Dermis microvascular lymphatic vessel endothelial cell (primary cell): ENCODE measurements at places on chromosomes 7 and 10.
A peak's percentile ranks its signal among the peaks of the same experiment; 100 is the strongest.

- no peak for DNase-seq
These were observed 152.8 kb downstream of the MACC1 start for GRCh38 chr7:20064181-20064970.

- DNase-seq = no peak
These were observed 117.3 kb downstream of the HIPK2 start for GRCh38 chr7:139660317-139661042.

GRCh38 chr10:13774303-13774893 lies 187.6 kb downstream of the PRPF18 start:
- peak; percentile 26 for DNase-seq

- no peak for DNase-seq
These were observed 64.1 kb downstream of the PTPRZ1 start for GRCh38 chr7:121936951-121937623.

GRCh38 chr7:81138870-81139269 lies 220.0 kb upstream of the SEMA3C start:
- no peak for DNase-seq

DNA sequence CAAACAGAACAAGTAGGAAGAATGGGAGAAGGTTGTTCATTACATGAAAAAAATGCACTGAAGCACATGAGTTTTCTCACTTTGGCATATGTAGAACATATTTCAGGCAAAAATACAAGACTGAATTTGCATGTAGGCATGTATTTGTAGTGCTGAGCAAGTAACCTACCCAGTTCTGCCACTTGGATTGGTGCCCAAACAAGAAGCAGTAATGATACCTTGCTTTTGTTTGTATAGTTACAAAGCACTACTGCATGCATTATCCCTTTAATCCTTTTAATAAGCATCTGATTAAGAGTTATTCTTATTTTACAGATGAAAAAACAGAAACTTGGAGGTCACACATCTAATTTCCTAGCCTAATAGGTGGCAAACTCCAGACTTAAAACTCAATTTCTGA lies 23.1 kb upstream of the CTTNBP2 start:
- no peak for DNase-seq

- DNase-seq = no peak
These were observed 188.1 kb upstream of the MYO3A start for GRCh38 chr10:25745976-25746375.

- no peak for DNase-seq
These were observed 185.3 kb upstream of the PCLO start for GRCh38 chr7:83347945-83348444.

- DNase-seq = no peak
These were observed 344.9 kb upstream of the CHRM2 start for GRCh38 chr7:136523571-136523970.

GRCh38 chr7:12706900-12707536 lies 19.6 kb downstream of the ARL4A start:
- no peak for DNase-seq
